Left colon (tissue), 2 donors: ENCODE measurements at places on chromosomes 2 and 18. TPM values are rescaled to one million over a fixed set of nuclear protein-coding genes. Genes with fewer than 3 reads are reported as not detected.

DNA sequence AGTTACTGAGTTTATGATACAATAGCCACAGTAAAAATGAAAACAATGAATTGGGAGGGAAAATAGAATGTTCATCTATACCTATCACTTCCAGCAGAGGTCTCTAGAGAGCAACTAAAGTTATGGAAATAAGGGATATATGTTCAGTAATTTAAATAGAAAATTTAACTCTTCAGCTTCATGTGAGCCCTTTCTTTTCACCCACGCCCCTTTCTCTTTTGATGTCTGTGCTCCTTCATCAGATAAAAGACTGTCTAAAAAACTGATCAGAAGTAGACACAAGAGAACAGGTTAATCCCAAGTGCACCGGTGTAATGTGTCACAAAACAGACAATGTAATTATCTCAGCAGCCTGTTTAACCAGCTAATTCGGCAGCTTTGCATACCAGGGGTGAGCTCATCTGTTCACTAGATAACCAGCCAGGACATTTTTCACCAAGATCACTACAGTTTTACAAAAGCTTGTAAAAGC, 238.5 kb upstream of the ERBB4 start:
- no peak for DNase-seq

DNA sequence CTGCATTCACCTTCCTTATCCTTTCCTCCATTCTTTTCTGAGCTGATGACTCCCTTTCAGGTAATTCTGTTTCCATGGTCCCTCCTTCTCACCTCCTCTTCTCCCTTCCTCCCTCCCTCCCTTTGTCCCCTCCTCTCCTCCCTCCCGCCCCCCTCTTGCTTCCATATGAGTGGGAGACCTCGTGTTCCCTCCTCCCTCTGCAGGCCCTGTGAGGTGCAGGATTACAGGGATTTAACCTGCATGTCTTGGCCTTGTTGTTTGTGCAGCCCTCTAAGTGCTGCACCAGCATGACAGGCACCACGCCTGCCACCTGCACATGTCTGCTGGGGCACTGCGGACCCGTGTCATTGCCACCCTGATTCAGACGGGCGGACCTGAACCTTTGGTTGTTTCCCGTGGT, 103.1 kb downstream of the SNTG2 start:
- no peak for DNase-seq

- no peak for DNase-seq
Observed at GRCh38 chr18:31931163-31931885, 11.6 kb downstream of the TRAPPC8 start.

DNA sequence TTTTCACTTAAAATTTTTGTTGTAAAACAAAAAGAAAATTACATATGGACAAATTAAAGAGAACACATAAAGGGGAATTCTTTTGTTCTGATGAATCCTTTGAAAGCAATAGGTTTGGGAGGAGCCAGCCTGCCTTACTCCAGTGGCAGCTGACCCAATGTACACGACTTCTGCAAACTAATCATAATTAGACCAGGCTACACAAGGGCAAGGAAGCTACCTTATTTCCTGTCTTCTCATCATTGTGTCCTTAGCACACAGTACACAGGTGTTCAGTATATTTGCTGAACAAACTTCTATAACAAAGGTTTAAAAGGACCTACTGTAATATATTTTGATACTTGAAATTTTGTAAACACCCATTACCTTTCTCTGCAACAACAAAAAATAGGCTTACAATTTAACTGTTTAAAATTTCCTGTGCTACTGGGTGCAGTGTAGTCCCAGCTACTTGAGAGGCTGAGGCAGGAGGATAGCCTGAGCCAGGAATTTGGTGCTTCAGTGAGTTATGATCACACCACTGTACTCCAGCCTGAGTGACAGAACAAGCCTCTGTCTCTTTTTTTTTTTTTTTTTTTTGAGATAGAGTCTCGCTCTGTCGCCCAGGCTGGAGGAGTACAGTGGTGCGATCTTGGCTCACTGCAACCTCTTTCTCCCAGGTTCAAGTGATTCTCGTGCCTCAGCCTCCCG, 18.9 kb downstream of the KCNG3 start:
- DNase-seq = no peak

DNA sequence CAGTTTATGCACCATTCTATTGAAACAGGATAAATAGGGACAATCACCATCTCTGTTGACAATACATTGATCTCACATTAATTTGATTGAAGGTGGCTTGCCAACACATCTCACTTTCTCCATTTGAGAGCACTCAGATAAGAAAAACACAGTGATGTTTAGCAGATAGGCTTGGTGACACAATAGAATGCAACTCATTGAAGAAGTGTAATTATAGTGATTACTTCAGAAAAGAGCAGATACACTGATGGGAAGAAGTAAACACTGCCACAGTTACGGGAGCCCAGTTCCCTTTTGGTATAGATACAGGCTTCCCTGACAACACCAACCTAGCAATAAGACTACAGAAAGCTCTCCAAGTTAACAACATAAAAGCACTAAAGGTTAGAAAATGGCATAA, 89.1 kb downstream of the FIGN start:
- DNase-seq = no peak

- DNase-seq = no peak
Observed at GRCh38 chr2:9556121-9556743, 602 bp upstream of the ADAM17 start.

- DNase-seq = no peak
Observed at GRCh38 chr2:169065422-169065821, 3.9 kb upstream of the DHRS9 start.

The ITGA4 gene
- 12.0 TPM for total RNA-seq

The AFF3 gene
- total RNA-seq = 10.6 TPM

The GALNT14 gene
- total RNA-seq = 0.31 TPM
